ENCODE measurements at places on chromosomes 6 and 20.

GRCh38 chr20:7990385-7990784 is 29.2 kb downstream of the TMX4 start:
- no peak for DNase-seq

DNA sequence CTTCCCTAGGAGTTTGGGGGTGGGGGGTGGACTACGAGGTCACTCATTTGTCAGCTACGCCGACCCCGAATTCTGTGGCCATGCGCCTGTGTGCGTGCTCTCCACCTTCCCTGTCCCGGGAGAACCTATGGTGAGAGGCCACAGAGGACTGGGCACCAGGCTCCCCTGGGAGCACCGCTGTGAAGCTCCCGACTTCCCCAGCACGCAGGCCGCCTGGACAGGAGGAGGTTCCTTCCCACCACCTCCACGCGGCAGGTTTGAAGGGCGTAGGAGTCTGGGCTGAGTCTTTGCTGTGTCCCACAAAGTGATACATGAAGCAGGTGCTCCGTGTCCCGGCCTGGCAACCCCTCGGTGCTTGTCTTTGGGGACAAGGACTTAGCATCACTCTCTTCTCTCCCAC is 107.2 kb downstream of the CDH4 start:
- DNase-seq, result no peak

DNA sequence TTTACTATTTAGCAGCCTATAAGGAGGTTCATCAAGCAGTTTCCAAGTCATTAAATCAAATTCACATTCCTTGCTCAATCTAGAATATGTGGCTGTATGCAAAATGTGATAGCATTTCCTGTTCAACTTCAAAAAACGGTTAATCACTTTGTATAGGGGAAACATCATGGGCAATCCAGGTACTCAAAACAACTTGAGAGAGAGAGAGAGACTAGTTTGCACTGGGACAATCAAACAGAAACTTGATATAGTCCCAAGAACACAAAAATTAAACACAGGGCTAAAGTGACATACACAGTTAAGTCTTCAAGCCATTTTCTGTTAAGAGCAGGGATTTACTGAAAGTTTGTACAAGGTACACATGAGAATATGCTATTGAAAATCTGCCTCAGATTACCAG is 7.4 kb downstream of the CPNE1 start:
- no peak for DNase-seq

DNA sequence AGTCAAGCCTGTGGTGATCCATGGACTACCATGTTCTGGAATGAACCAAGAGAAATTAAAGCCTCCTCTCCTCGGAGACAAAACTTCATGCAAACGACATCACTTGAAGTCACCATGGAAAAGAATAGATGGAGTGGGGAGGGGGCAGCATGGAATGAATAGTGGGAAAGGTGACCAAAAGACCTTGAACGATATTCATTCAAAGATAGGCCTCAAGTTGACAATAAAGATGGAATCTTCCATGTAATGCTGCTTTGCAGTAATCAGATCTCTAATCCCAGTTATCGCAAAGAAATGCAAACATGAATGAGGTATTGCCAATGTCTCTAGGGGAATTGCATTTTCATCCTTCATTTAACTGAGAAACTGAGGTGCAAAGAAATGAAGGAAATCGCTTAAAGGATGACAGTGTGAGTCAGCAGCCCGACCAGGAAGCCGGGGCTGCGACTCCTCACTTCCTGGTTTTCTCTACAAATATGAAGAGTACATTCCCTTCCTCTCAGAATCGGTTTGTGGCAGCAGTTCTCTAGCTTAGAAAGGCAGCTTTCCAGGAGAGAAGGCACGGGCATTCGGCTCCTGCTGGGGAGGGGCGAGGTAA is 65.6 kb upstream of the RREB1 start:
- DNase-seq, result no peak

GRCh38 chr20:55685841-55686240 is 319.5 kb downstream of the CBLN4 start:
- no peak for DNase-seq

DNA sequence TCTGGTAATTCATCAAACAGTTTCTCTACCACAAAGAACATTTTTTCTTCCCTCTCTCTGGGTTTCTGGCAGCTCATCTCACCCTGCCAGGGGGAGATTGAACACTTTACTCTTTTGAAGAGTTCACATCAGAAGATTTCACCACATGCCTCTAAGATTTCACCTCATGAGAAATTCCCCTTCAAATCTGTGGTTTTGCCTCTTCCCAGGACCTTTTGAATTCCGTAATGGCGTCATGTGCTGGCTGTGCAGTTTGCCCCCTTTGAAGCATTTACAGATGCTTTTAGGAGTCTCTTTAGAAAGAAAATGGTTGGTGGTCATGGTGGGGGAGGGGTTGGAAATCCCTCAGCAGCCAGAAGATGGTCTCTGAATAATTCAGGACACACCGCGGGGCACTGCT is 486.1 kb downstream of the QKI start:
- no peak for DNase-seq

DNA sequence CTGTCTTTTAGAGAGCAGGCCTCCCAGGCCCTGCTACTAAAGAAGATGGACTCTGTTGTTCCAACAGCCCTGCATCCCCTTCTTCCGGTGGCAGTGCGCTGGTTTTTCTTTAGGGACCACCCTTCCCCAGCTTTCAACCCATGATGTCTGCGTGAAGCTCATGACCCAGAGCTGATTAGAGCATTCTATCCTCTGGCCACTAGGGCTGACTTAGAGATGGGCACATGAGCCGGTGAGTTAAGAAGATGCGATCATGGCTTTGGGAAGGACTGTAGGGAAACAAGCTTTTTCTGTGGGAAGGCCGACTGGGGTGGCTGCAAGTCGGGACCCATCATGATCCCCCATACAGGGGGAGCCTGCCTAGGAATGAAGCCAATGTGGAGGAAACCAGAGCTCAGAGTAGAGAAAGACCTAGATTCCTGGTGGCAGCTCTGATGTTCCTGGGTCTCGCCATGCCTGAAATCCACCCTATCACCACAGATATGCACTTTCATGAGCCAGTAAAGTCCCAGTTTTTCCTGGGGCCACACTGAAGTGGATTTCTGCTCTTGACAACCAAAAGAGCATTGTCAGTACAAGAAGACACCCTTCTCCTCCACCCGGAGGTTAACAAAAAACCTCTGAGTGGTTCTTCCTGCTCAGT is 29.1 kb upstream of the STX16 start:
- no peak for DNase-seq

GRCh38 chr6:139625998-139626975 is 251.8 kb upstream of the CITED2 start:
- no peak for DNase-seq

- no peak for DNase-seq
These were observed 64.8 kb downstream of the PHACTR3 start for GRCh38 chr20:59668926-59669850.

DNA sequence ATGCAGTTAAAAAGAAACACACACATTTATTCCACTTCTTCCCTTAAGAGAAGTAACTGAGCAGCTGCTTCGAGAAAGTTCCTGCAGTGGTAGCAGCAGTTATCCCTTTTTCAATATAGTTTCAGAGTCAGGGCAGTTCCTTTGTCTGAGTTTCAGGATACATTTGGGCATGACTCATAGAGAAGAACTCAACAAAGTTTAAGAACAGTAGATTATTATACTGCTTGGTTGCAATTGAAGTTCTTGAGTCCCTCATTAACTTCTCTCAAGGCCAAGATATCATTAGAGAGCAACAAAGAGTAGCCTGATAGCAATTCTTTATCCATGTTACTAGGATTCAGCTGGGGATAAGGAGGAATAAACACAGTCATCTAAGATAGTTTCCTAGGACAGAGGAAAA is 54.4 kb downstream of the TPD52L1 start:
- DNase-seq, result no peak

- DNase-seq, result no peak
These were observed 32.7 kb downstream of the CD109 start for GRCh38 chr6:73728548-73729205.

GRCh38 chr6:34897716-34898115 is 8.7 kb downstream of the ANKS1A start:
- DNase-seq, result no peak

DNA sequence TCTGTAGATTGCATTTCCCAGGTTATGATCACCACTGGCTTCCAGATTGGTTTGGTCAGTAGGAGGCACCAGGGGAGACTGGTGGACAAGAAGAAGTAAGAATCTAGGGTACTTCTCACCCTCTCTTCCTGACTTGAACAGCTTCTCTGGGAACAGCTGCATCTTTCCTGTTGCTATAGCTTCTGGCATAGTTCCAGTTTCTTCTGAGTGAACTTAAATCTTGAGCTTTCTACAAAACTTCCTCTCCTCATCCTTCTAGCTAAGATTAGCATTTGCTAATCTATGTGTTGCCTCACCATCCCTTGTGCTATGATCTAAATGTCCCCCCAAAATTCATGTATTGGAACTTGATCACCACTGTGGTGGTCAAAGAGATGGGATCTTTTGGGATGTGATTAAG is 724.6 kb downstream of the UTRN start:
- DNase-seq, result no peak

GRCh38 chr6:17385660-17386059 is 7.7 kb upstream of the CAP2 start:
- DNase-seq, result no peak

GRCh38 chr6:108113557-108114519 is 39.3 kb upstream of the OSTM1 start:
- peak; percentile 3 for DNase-seq

- DNase-seq, result no peak
These were observed 13.8 kb downstream of the BMP7 start for GRCh38 chr20:57252559-57253162.

- peak; percentile 86 for DNase-seq
These were observed 37.8 kb upstream of the CNKSR3 start for GRCh38 chr6:154548130-154548830.
